ENCODE measurements at places on chromosomes 5 and 9. TPM values are rescaled to one million over a fixed set of nuclear protein-coding genes. Genes with fewer than 3 reads are reported as not detected.

SLC25A2 gene
- not detected for total RNA-seq

- H3K4me3 ChIP-seq: no peak overlapping the region
- no peaks in the 10 kb centered on the region for H3K36me3 ChIP-seq
- DNase-seq: no peak
- H3K27ac ChIP-seq: no peak overlapping the region
Observed at GRCh38 chr9:5631026-5631425, 2.1 kb downstream of the RIC1 start.

GRCh38 chr5:59673438-59674058 is 220.0 kb downstream of the PDE4D start:
- no peaks in the 10 kb centered on the region for H3K36me3 ChIP-seq
- no peak overlapping the region for H3K27ac ChIP-seq
- DNase-seq: no peak
- H3K27me3 ChIP-seq: no peaks in the 10 kb centered on the region

DNA sequence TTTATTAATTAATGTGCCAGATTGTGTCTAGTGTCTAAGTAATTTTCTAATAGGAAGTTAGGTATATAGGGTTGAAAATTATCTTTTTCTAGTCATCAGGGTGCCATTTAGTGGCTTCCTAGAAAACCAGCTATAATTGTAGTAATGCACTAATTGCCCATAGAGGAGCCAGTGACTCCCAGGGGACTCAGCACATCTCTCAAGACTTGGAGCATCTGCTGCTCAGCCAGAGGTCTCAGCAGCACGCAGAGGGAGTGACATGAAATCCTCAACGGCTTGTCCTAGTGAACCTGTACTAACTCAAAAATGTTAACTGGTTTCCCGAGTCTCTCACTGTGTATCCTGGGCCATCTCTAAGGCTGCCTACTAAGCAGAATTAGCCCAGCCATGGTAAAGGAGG is 78.2 kb upstream of the MAN2A1 start:
- H3K27me3 ChIP-seq: no peaks in the 10 kb centered on the region
- H3K4me1 ChIP-seq: no peaks in the 10 kb centered on the region
- no peak for DNase-seq
- H3K36me3 ChIP-seq: no peaks in the 10 kb centered on the region

PTGR1 gene
- 8.2 TPM for total RNA-seq

GRCh38 chr5:66896171-66896570 is 300.0 kb downstream of the MAST4 start:
- no peak overlapping the region for H3K4me3 ChIP-seq
- H3K36me3 ChIP-seq: no peaks in the 10 kb centered on the region
- DNase-seq: no peak
- no peak overlapping the region for H3K27ac ChIP-seq
